Activated CD8-positive, alpha-beta memory T cell treated with anti-CD3 and anti-CD28 coated beads for 1 hour (primary cell): ENCODE measurements at places on chromosomes 1 and 21.

- no peak for DNase-seq
Measured at GRCh38 chr1:20373286-20373685, 82.6 kb downstream of the VWA5B1 start.

- no peak for DNase-seq
Measured at GRCh38 chr1:114025609-114026401, 46.5 kb downstream of the OLFML3 start.

DNA sequence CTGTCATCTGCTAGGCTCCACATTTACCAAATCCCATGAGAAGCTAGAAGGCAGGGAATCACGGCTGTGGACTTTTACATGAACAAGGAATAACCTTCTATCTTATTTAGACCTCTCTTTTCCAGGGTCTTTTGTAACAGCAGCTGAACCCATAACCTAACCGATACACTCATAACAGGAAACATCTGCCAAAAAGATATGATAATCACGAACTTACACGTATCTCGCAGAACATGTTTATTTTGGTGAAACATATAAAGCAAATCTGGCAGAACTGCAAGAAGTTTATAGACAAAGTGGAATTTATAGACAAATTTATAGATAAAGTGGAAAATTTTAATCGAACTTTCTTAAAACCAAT lies 20.4 kb downstream of the TINAGL1 start:
- DNase-seq, result no peak

DNA sequence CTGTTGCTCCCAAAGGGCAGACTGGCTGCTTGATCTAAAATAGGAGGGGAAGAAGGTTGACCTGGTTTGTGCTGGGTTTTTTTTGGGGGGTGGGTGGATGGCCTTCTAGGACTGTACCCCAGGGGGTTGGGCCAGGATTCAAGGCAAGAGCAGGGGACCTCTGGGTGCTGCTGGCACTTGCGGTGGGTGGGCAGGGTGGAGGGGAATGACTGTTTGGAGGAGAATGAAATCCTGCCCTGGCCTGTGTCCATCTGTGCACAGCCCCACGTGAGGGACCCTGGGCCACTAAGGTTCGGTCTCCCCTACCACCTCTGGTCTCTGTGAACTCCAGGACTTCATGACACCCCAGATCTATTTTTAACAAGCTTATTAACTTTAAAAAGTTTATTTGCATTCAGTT lies 414.2 kb downstream of the PTPRU start:
- no peak for DNase-seq

- no peak for DNase-seq
Measured at GRCh38 chr1:82979593-82980236, 1019.2 kb downstream of the TTLL7 start.

DNA sequence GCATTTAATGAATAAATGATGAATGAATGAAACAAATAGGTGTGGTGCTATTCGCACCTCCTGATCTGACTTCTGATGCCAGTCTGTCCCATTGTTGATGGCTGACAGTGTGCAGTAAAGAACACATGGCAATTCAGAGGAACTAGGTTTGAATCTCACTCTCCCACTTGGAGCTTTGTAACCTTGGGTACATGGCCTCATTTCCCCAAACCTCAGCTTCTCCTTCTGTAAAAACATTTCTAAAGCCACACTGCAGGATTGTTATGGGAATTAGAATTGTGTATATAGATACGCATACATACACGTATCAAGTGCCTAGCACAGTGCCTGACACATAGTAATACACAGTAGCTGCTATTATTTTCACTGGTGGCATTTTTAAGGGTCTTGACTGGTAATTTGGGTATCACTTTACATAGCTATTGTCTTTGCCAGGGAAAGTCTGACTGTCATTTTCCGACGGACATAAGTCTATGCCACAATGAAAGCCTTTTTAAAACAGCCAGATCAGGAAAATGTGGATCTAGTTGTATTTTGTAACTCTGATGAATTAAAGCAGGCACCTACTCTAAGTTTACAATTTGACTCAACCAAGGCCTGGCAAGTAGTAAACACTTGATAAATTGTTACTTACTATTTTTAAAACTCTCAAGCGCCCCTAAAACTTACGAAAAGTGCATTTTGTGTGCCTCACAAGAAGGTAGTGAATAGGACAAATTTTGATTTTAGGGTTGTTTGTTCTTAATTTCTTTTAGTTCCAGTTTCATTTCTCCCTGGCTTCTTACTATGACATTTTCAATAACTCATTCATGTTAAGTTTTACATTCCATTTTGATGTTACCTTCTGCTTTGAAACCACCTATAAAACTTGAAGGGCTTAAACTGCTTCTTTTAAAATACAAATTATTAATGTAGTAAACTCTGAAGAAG lies 164.4 kb downstream of the SDCCAG8 start:
- DNase-seq, result no peak

- DNase-seq, result no peak
Measured at GRCh38 chr1:145877923-145878486, 7.7 kb downstream of the ANKRD35 start.

- DNase-seq, result no peak
Measured at GRCh38 chr1:99004254-99004860, 304 bp downstream of the PLPPR5 start.

DNA sequence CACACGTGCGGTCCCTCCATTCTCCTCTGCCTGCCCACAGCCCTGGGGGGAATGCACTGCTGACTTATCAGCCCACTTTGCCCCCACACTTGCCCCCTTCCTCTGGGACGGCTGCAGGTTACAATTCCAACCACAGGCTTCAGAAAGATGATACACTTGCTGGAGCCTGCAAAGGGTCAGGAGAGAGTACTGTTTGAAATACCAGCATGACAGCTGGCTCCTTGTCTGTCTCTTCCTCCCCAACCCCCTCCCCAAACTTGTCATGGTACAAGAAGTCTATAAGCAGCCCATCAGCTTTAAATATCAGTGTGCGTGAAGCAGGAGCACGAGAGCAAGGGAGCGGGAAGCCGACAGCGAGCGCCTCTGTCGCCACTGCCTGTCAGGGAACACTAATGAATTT lies 62.4 kb downstream of the ERI3 start:
- no peak for DNase-seq

- DNase-seq, result peak; percentile 59
Measured at GRCh38 chr1:40802078-40802741, 18.6 kb downstream of the KCNQ4 start.

- DNase-seq, result no peak
Measured at GRCh38 chr1:28519946-28520725, 14.3 kb downstream of the RCC1 start.

DNA sequence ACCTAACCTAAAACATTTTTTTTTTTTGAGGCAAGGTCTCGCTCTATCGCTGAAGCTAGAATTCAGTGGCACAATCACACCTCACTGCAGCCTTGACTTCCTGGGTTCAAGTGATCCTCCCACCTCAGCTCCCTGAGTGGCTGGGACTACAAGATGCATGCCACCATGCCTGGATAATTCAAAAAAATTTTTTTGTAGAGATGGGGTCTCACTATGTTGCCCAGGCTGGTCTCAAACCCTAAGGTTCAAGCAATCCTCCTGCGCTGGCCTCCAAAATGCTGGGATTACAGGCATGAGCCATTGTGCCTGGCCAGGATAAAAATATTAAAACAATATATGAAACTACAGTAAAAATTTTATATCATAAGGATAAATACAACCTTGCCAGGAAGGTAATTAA lies 4.9 kb downstream of the LIX1L start:
- no peak for DNase-seq

DNA sequence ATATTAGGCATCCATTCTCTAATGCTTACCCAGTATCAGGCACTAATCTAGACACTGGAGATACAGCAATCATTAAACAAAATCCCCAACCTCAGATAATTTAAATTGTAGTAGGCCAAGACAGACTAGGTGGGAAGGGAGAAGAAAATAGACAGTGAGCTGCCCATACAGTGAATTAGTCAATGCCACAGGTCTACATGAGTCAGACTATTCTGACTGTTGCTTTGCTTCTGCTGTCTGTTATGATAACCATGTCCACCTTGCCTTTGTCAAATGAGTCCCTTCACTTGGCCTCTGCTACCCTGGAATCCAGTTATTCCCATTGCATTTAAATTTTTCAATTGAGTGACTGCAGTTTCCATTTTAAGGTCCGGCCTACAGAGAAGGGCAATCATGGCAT lies 59.5 kb downstream of the PIK3R3 start:
- DNase-seq, result no peak

GRCh38 chr1:229887043-229887822 lies 179.8 kb upstream of the GALNT2 start:
- DNase-seq, result no peak

GRCh38 chr1:171754353-171754705 lies 12.5 kb upstream of the VAMP4 start:
- no peak for DNase-seq

DNA sequence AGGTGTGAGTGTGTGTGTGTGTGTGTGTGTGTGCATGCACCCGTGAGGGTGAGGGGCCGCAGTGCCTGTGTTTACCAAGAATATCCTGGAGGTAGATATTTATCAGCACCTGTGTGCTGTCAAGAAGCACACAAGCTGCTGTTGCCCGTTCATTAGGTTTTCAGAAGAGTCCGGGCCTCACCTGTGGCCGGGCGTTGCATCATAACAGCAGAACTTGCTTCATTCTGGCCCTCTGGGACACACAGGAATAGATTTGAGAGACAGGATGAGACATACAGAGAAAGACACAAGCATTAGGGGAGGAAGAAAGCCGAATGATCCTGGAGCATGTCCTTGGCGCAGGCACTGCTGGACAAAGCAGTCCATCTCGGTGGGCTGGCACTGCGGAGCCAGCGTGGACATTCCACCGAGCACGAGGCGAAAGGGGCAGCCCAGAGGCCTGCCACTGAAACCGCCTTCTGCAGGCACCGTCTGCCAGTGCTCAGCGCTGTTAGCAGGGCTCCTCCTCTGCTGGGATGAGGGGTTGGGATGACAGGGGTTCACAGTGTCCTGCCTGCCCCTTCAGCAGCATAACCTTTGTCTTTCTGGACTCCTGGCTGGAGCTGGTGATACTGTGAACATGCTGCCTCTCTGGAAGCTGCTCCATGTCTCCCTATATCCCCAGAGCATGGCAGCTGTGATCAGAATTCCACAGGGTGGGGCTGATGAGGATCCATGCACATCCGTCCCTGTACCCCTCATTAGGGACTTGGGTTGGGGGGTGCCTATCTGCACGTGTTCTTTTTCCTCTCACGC lies 81.1 kb downstream of the PEX14 start:
- DNase-seq, result no peak

GRCh38 chr1:51324251-51325010 lies 5.9 kb downstream of the TTC39A start:
- no peak for DNase-seq

DNA sequence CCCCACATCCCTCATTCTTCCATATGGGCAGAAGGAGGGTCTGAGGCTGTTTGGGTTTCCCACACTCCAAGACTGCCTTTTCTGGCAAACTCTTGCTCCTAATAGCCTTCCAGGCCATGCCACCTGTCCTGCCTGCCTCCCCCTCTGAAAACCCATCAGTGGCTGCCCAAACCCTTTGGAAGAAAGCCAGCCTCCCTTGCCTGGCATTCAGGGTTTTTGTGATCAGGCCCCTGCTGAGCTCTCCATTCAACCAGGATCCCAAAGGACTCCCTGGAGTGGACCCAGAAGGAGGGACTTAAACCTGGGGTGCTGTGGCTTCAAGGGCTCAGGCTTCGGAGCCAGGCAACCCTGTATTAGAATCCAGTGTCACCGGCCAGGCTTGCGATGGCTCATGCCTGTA lies 4.2 kb upstream of the GUCA2A start:
- no peak for DNase-seq

- DNase-seq, result no peak
Measured at GRCh38 chr1:76142771-76143540, 68.4 kb downstream of the ST6GALNAC3 start.

- DNase-seq, result peak; percentile 24
Measured at GRCh38 chr21:14773777-14774345, 227.7 kb upstream of the SAMSN1 start.

GRCh38 chr1:186518395-186518794 lies 57.5 kb upstream of the PDC start:
- no peak for DNase-seq

DNA sequence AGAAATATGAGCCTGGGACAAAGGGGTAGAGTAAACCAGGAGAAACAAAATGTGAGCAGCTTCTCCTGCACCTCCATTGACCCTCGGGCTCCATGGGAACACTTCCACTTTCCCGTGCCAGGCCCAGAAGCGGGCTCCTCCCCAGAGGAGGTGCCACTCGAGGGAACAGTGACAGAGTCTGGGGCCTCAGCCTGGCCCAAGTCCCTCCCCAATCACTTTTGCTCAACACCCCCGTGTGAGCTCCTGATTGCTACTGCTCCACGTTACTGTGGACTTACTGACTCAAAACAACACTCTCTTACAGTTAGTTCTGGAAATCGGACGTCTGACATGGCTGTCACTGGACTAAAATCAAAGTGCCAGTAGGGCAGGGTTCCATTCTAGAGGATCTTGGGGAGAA lies 17.7 kb upstream of the KLHDC7A start:
- no peak for DNase-seq

DNA sequence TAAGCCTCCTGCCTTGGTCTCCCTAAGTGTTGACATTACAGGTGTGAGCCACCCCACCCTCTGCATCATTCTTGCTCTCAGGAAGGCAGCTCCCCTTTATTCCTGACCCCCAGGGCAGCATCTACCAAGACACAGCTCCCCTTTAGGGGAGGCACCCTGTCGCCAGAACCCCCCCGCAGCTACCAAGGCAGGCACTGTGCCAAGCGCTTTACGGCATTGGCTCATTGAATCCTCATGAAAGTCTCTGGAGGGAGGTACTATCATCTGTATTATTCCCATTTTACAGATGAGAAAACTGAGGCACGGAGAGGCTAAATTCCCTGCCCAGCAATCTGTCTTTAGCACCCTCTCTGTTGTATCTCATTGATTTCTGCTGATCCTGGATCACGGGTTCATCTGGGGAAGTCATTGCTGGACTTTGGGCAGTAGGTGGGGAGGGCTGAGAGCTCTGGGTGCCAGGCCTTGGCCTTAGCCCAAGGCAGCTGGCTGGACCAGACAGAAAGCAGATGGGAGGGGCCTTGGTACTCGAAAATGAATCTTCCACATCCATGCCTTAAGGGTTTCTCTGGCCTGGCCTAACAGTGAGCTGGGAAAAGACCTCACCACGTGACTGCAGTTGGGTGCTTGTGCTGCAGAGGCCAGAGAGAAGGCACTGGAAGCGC lies 5.9 kb downstream of the PLOD1 start:
- no peak for DNase-seq

- no peak for DNase-seq
Measured at GRCh38 chr1:15245593-15246360, 1.2 kb upstream of the FHAD1 start.

DNA sequence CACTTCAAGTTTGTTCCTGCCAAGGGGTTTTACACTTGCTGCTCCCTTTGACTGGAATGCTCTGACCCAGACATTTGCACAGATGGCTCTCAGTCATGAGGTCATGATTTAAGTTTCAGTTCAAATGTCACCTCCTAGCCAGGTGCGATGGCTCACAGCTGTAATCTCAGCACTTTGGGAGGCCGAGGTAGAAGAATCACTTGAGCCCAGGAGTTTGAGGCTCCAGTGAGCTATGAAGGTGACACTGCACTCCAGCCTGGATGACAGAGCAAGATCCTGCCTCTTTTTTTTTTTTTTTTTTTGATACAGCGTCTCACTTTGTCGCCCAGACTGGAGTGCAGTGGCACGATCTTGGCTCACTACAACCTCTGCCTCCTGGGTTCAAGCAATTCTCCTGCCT lies 4.5 kb upstream of the ZMYM4 start:
- DNase-seq, result no peak
